T-helper 17 cell (primary cell): ENCODE measurements at places on chromosomes 5 and 9.

DNA sequence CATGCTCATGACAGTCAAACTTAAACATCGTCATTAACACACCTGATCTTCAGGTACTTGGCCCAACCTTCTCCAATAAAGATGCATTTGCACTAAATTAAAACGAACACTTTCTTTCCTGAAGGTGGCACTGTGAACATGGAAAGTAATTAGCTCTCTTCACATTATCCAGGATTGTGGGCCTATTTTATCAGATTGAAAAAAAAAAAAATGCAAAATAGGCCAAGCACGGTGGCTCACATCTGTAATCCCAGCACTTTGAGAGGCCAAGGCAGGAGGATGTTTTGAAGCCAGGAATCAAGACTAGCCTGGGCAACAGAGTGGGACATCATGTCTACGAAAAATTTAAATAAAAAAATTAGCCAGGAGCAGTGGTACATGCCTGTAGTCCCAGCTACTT is 14.4 kb upstream of the CDC20B start:
- H3K36me3 ChIP-seq = no peaks in the 10 kb centered on the region
- H3K4me1 ChIP-seq = peaks cover 2% of the 10 kb centered on the region
- no peak overlapping the region for H3K27ac ChIP-seq
- H3K27me3 ChIP-seq = peaks cover 68% of the 10 kb centered on the region
- no peak for DNase-seq

DNA sequence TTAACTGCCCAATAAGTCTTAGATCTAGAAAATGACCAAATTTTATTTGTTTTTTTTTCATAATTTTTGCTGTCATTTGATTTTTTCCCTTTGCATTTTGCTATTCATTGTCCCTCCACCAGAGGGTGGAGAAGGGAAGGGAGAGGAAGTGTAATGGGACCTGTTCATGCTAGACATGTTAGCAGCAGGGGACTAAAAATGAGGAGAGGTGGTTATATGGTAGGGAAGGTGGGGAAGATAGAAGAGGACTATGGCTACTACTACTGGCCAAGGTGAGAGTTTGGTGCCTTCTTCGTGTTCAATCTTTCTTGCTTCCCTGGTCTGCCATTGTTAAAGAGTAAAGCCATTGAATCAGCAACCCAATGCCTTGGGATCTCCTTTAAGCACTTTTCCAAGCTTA is 6.4 kb downstream of the GRIA1 start:
- peaks cover 13% of the 10 kb centered on the region for H3K27me3 ChIP-seq
- H3K4me1 ChIP-seq = no peaks in the 10 kb centered on the region
- H3K27ac ChIP-seq = no peak overlapping the region
- peaks cover 3% of the 10 kb centered on the region for H3K36me3 ChIP-seq
- DNase-seq = no peak

DNA sequence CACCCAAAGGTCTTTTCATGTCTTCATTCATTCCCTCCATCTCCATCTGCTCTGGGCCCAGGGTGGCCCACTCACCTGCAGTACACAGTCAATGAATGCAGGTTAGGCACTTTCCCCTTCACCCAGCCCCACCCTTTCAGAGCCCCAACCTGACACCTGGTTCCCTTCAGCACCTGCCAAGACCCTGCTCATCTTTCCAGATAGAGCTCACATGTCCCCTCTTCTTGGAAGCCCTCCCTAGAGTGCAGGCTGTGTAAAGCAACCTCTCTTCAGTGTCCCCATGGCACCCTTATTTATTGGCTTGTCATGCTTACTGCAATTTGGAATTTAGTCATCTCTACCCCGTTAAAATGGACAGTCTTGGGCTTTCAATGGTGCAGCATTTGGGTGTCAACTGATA is 13.0 kb upstream of the CPEB4 start:
- DNase-seq = no peak
- H3K4me1 ChIP-seq = peaks cover 3% of the 10 kb centered on the region
- no peaks in the 10 kb centered on the region for H3K27me3 ChIP-seq
- H3K4me3 ChIP-seq = no peak overlapping the region
- H3K36me3 ChIP-seq = no peaks in the 10 kb centered on the region

DNA sequence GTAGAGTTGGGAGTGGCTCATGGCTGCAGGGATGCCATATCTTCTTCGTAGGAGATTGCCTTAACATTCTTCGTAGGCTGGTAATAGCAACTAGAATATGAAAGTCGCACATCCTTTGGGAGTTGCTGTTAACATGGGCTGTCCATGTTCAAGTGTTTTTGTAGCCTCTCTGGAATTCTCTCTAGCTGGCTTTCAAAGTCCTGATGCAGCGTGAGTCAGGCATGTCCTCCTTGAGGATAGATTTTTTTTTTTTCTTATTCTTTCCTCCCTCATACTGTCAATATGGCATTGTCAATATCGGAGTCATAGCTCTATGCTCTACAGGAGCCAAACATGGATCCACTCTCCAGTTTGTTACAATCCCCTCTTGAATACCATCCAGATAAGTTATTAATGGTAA is 494.8 kb upstream of the WWC1 start:
- DNase-seq = no peak
- H3K27ac ChIP-seq = no peak overlapping the region
- H3K36me3 ChIP-seq = no peaks in the 10 kb centered on the region
- H3K27me3 ChIP-seq = no peaks in the 10 kb centered on the region

- no peak overlapping the region for H3K27ac ChIP-seq
- H3K27me3 ChIP-seq = peaks cover 44% of the 10 kb centered on the region
- DNase-seq = no peak
- no peaks in the 10 kb centered on the region for H3K36me3 ChIP-seq
- no peak overlapping the region for H3K4me3 ChIP-seq
Observed at GRCh38 chr9:135014311-135015010, 73.0 kb upstream of the OLFM1 start.

- no peaks in the 10 kb centered on the region for H3K4me1 ChIP-seq
- no peak overlapping the region for H3K4me3 ChIP-seq
- no peak for DNase-seq
- no peaks in the 10 kb centered on the region for H3K36me3 ChIP-seq
Observed at GRCh38 chr5:97670447-97670846, 487.4 kb upstream of the RIOK2 start.

- H3K4me3 ChIP-seq = no peak overlapping the region
- no peaks in the 10 kb centered on the region for H3K4me1 ChIP-seq
- no peak overlapping the region for H3K27ac ChIP-seq
- no peaks in the 10 kb centered on the region for H3K27me3 ChIP-seq
- DNase-seq = no peak
Observed at GRCh38 chr5:92956886-92957285, 624.1 kb downstream of the NR2F1-AS1 start.

DNA sequence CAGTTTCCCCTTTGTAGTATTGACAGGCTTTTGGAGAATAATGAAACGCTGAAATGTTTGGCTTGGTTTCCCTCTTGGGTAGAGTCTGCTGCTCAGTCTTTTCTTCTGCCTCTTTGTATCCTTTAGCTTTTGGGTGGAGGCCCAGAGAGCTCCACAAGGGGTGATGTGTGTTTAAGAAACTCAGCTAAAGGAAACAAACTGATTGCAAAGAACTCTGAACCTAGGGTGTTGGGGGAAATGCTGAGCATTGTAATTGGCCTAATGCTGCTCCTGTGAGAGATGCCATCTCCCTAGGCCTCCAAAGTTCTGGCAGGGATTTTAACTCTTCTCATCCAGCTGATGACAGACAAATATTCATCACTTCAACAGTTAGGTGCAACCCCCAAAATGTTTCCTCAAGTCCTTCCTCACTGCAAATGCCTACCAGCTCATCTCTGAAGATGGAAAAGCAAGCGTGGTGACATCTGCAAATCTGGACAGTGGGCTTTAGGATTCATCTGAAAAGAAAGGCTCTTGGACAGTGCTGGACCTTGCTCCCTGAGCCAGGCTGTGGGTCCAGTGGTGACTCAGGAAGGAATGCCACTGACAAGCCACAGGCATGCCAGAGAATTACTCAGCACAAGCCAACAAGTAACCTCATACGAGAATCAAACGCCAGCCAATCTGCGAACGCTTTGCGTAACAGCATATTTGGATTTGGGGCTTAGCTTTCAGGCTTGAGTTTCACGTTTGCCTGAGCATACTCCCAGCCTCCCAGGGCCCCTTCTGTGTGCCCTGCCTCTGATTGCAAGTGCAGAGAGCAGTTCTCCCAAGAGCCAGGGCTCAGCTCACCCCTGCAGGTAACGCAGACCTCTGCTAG is 30.5 kb upstream of the ZSWIM6 start:
- H3K36me3 ChIP-seq = peaks cover 3% of the 10 kb centered on the region
- H3K27ac ChIP-seq = no peak overlapping the region
- H3K4me1 ChIP-seq = peaks cover 6% of the 10 kb centered on the region
- peaks cover 31% of the 10 kb centered on the region for H3K27me3 ChIP-seq
- DNase-seq = no peak

DNA sequence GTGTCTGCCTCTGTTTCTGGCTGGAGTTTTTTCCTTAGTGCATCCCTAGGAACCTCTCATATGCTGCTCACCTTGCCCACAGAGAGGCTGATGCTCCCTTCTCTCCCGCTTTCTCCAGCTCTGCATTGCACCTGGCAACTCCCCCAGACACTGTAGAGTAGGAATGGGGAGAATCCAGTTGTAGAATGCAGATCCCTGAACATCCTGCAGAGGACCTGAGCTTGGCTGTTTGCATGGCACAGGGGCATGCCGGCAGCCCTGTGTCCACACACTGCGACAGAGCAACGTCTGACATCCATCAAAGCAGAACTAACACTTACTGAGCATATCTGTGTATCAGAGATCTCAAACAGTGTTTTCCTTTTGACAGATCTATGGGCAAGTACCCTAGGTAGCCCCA is 19.9 kb downstream of the IDNK start:
- DNase-seq = no peak
- H3K27ac ChIP-seq = no peak overlapping the region
- H3K36me3 ChIP-seq = peaks cover 4% of the 10 kb centered on the region
- H3K4me1 ChIP-seq = peaks cover 5% of the 10 kb centered on the region
- no peak overlapping the region for H3K4me3 ChIP-seq

- H3K4me3 ChIP-seq = no peak overlapping the region
- peaks cover 5% of the 10 kb centered on the region for H3K4me1 ChIP-seq
- no peaks in the 10 kb centered on the region for H3K27me3 ChIP-seq
Observed at GRCh38 chr9:100129772-100130171, 30.7 kb downstream of the INVS start.

- no peak for DNase-seq
- peak overlapping the region; percentile 99 for H3K27ac ChIP-seq
- peaks cover 40% of the 10 kb centered on the region for H3K4me1 ChIP-seq
Observed at GRCh38 chr5:163508753-163509152, 3.3 kb downstream of the MAT2B start.

DNA sequence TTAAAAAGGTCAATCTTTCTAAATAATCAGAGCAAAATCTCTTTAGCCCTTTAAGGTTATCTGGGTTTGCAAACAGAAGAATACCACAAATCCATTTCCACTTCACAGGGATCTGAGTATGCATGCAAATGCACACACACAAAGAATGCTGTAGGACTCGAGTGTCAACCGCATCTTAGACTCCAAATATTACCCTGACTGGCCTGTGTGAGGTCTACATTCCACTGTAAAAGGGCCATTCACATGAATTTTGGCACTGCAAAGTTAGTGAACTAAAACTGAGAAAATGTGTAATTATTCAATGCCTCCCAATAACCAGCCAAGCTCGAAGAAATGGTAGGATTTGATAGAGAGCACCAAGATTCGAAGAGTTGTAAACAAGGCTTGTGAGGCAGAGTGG is 199.9 kb downstream of the AGTPBP1 start:
- no peak overlapping the region for H3K4me3 ChIP-seq
- no peaks in the 10 kb centered on the region for H3K36me3 ChIP-seq
- peaks cover 8% of the 10 kb centered on the region for H3K4me1 ChIP-seq
- no peak overlapping the region for H3K27ac ChIP-seq
- no peak for DNase-seq
- no peaks in the 10 kb centered on the region for H3K27me3 ChIP-seq

DNA sequence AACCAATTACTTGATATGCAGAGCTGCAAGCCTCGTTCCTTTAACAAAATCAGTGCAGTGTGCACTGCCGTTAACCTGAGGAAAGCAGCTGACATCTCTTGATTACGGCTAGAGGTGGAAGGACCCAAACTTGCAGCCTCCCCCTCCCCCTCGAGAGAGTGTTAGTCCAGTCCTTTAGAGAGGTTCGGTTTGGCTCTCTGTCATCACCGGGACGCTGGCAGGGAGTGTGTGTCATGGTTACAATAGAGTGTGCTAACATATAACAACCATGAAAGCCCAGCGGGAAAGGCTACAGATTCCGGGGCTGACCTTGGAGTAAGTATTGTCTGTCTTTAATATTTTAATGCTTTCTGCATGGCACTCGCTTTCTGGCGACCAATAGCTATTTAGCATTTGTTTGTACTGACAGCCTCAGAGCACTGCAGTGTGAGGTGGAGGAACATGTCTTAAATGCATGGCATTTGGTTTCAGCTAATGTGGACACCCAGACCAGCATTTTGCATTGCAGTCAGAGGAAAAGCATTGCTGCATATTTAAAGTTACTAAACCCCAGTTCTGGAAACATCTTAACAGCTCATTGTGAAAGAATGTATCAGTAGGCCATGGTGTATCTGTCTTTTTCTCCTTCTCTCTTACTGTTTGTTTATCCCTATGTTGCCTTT is 237.5 kb downstream of the CD180 start:
- H3K27me3 ChIP-seq = no peaks in the 10 kb centered on the region
- DNase-seq = no peak
- no peak overlapping the region for H3K27ac ChIP-seq
